Stimulated activated CD8-positive, alpha-beta memory T cell treated with anti-CD3 and anti-CD28 coated beads, Interleukin-15, amount 100 ng/mL, for 4 hours (primary cell): ENCODE measurements at places on chromosomes 7 and 10.

- no peak for DNase-seq
These were observed 16.6 kb downstream of the MEIG1 start for GRCh38 chr10:14975672-14976273.

DNA sequence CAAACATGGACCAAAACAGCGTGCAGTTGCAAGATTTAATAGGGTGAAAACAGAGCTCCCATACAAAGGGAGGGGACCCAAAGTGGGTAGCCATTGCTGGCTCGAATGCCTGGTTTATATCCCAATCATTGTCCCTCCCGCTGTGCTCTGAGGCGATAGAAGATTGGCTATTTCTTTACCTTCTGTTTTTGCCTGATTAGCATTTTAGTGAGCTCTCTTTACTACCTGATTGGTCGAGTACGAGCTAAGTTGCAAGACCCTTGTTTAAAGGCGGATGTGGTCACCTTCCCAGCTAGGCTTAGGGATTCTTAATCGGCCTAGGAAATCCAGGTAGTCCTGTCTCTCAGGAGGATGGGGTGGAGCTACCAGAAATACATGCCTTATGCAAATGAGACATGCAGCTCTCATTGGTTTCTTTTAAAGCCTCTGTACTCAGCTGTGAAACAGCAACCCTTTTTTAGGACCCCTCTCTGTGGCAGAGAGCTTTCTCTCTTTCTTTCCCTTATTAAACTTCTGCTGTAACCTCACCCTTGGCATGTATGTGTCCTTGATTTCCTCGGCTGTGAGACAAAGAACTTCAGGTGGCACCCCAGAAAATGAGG lies 202.4 kb downstream of the CCSER2 start:
- no peak for DNase-seq

DNA sequence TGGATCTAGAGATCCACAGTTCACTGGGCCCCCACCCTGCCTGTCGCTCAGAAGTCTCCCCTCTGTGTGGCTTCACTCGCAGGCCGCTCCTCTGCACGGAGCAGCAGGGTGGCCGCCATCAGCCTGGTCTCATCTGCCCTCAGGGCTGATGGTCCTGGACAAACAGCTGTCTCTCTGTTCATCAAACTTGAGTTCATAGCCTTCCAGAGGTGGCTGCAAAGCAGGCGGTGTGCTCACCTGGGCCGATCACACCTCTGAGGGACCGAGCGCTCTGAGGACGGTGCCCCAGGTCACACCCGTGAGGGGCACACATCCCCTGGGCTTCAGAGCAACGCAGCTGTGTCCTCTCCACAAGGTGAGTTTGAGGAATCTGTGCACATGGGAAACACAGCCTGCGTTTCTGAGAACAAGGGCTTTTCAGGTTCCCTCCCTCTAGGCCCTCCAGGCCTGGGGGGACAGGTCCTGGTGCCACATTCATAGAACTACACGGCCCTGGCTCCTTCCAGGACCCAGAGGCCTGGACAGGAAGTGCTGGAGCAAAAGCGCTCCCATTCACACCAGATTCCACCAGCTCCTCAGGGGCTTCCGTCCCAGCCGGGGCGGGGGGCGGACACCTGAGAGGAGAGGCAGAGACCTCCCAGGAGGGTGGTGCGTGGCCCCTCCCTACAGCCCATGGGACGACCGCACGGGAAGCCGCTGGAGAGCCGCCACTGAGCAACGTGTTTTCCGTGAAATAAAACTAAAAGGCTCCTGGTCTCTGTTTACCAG lies 31.2 kb upstream of the FAM20C start:
- DNase-seq = no peak

GRCh38 chr7:74372511-74373111 lies 81.1 kb upstream of the GTF2IRD1 start:
- DNase-seq = no peak

GRCh38 chr7:53504914-53505313 lies 469.5 kb downstream of the POM121L12 start:
- no peak for DNase-seq

- no peak for DNase-seq
These were observed 5.4 kb downstream of the ASB13 start for GRCh38 chr10:5661043-5661442.
